Subcutaneous adipose tissue (tissue), 4 donors: ENCODE measurements at places on chromosomes 16 and 17. TPM values are rescaled to one million over a fixed set of nuclear protein-coding genes. Genes with fewer than 3 reads are reported as not detected.

The EFCAB5 gene
- total RNA-seq: 0.34 TPM

The TUBB3 gene
- total RNA-seq: 1.8 TPM

The WIPF2 gene
- total RNA-seq: 10.2 TPM

The HMOX2 gene
- total RNA-seq: 57.8 TPM
